Airway epithelial cell (primary cell): ENCODE measurements at places on chromosomes 2 and 18. TPM values are rescaled to one million over a fixed set of nuclear protein-coding genes. Genes with fewer than 3 reads are reported as not detected.

Gene ICA1L
- 1.1 and 1.8 TPM in 2 replicates for total RNA-seq

Gene VPS4B
- total RNA-seq: 57.0 and 62.8 TPM in 2 replicates

Gene PRADC1
- total RNA-seq: 29.8 and 31.5 TPM in 2 replicates

Gene NDUFAF7
- total RNA-seq: 8.5 and 9.7 TPM in 2 replicates

Gene DIPK1C
- not detected in 2 replicates for total RNA-seq

Gene UGT1A5
- 3.2 TPM in 1 of 2 replicates, not detected in the other for total RNA-seq

Gene MREG
- 19.0 TPM in 2 replicates for total RNA-seq

Gene CRYGD
- not detected in 2 replicates for total RNA-seq

Gene ANKRD62
- not detected in 2 replicates for total RNA-seq

Gene FN1
- 599 and 679 TPM in 2 replicates for total RNA-seq

Gene RSAD2
- not detected in 2 replicates for total RNA-seq

Gene LPIN2
- total RNA-seq: 3.6 and 4.4 TPM in 2 replicates

Gene MAP4K3
- total RNA-seq: 13.4 and 17.5 TPM in 2 replicates

Gene SKOR2
- total RNA-seq: not detected in 2 replicates

Gene CGREF1
- total RNA-seq: 0.70 and 3.2 TPM in 2 replicates

Gene CYP27A1
- 0.37 and 0.56 TPM in 2 replicates for total RNA-seq

Gene MTCL1
- 11.8 and 14.5 TPM in 2 replicates for total RNA-seq

Gene MFSD2B
- 0.14 TPM in 1 of 2 replicates, not detected in the other for total RNA-seq

Gene FBXO15
- total RNA-seq: 1.1 TPM in 1 of 2 replicates, not detected in the other

Gene LRATD1
- 44.7 and 62.1 TPM in 2 replicates for total RNA-seq

Gene PIEZO2
- total RNA-seq: 0.09 and 0.78 TPM in 2 replicates

Gene REG1B
- not detected in 2 replicates for total RNA-seq

Gene GAL3ST2
- total RNA-seq: not detected in 2 replicates

Gene HOXD9
- not detected in 2 replicates for total RNA-seq

Gene DLX1
- not detected in 2 replicates for total RNA-seq

Gene LIMS1
- total RNA-seq: 58.9 and 60.7 TPM in 2 replicates

Gene MROH2A
- total RNA-seq: not detected in 2 replicates

Gene COL4A3
- total RNA-seq: not detected in 2 replicates

Gene GYPC
- total RNA-seq: 2.8 TPM in 1 of 2 replicates, not detected in the other

Gene SCRN3
- total RNA-seq: 15.9 and 18.9 TPM in 2 replicates

Gene SKA1
- 6.5 and 12.6 TPM in 2 replicates for total RNA-seq

Gene PLGLB1
- not detected in 2 replicates for total RNA-seq

Gene IL36B
- not detected in 2 replicates for total RNA-seq

Gene CDH7
- not detected in 2 replicates for total RNA-seq

Gene UPP2
- total RNA-seq: not detected in 2 replicates

Gene NRP2
- 20.4 and 21.5 TPM in 2 replicates for total RNA-seq
